Thymus (tissue), 14 donors: ENCODE measurements at places on chromosomes 12 and 14. TPM values are rescaled to one million over a fixed set of nuclear protein-coding genes. Genes with fewer than 3 reads are reported as not detected.

KIF21A gene
- 2.1 TPM for total RNA-seq

FBRSL1 gene
- total RNA-seq: 5.9 TPM

ZC2HC1C gene
- 1.7 TPM for total RNA-seq

DNA sequence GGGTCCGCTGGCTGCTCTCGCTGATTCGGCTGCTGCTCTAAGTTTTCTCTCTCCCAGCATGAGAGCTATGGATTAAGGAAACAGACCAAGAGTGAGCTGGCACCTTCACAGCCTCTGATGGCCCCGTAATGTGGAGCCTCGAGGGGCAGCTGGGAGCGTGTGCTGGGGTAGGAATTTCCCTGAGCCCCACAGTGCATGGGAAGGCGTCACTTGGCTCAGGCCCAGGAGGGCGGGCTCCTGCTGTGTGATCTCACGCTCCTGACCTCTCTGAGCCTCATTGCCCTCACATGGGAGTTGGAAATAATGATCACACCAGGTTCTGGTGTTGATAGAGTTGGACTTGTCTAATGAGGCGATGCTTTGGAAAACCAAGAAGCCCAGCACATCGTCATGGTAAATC lies 238.6 kb upstream of the CRY1 start:
- no peak for DNase-seq

DNA sequence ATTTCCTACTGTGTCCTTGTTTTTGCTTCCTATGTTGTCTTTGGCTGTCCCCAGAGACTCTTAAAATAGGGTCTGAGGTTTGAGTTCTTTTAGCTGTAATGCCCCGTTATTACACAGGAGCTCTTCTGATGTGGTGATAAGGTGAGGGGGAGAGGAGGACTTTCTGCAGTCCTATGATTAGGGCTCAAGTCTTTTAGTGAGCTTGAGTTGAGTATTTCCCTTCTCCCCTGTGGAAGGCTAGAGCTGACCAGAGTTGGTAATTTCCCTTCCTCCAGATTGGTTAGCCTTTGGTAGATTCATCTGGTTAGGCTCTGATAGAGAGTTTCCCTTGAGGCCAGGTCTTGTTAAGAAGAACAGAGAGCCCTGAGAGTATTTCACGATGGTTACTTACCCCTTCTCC lies 4.3 kb upstream of the HIF1A start:
- no peak for DNase-seq

GRCh38 chr12:25266497-25266896 lies 15.8 kb upstream of the KRAS start:
- DNase-seq: no peak

- no peak for DNase-seq
Observed at GRCh38 chr14:42469637-42470426, 863.2 kb downstream of the LRFN5 start.
